Sciatic nerve (tissue), 2 donors: ENCODE measurements at places on chromosomes 2 and 18. TPM values are rescaled to one million over a fixed set of nuclear protein-coding genes. Genes with fewer than 3 reads are reported as not detected.
A peak's percentile ranks its signal among the peaks of the same experiment; 100 is the strongest.

DNA sequence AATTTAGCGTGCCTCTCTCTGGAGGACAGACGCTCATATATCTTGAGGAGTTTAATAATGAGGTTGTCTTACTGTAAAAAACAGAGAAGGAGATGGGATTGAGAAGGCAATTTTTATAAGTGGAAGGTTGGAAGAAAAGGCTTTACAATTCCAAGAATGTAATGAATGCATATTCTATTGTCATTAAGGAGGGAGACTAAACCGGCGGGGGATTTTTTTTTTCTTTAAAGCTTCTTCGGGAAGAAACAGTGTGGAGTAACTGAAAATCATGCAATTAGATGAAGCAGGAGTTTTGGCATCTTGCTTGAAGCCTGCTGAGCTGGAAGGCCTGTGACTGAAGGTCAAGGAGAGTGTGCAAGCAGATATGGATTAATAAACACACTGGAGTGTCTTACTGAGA, 124.4 kb downstream of the HRH4 start:
- no peak for DNase-seq

FAM161A gene
- 5.9 TPM for total RNA-seq

GRCh38 chr2:178195390-178196166, 1.3 kb downstream of the OSBPL6 start:
- no peak for DNase-seq

- DNase-seq = no peak
These were observed 111.8 kb downstream of the B3GNT2 start for GRCh38 chr2:62307469-62308389.

- DNase-seq = peak; percentile 72
These were observed 646 bp downstream of the PHLPP1 start for GRCh38 chr18:62715759-62716615.

- no peak for DNase-seq
These were observed 293.7 kb downstream of the DYSF start for GRCh38 chr2:71746946-71747501.

DNA sequence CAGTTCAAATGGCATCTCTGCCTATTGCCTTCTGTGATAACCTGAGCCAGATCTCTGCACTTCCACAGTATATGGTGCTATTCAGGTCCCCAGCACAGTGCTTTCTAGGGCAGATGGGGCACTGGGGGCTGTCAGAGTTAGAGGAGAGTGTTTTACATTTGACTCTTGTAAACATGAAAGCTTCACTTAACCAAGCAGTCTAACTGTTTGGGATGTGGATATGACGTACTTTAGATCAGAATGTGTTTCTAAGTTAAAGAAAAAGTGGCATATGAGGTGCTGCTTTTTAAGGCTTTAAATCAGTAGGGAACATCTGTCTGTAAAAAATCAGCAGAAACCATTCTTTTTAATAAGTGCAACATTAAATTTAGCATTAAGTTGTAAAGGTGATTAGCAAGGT, 75.7 kb downstream of the MYO1B start:
- DNase-seq = no peak

DYNAP gene
- not detected for total RNA-seq

- no peak for DNase-seq
These were observed 247.3 kb downstream of the LPIN1 start for GRCh38 chr2:11993749-11994148.
